ENCODE measurements at places on chromosomes 7 and 10.

GRCh38 chr7:17674943-17675608, 265.2 kb downstream of the SNX13 start:
- no peak for DNase-seq

- no peak for DNase-seq
Observed at GRCh38 chr10:47044741-47045140, 133.5 kb downstream of the PTPN20 start.

GRCh38 chr7:85475071-85475470, 288.2 kb upstream of the SEMA3D start:
- DNase-seq, result no peak

- peak; percentile 53 for DNase-seq
Observed at GRCh38 chr10:96395931-96396877, 37.4 kb upstream of the OPALIN start.

- DNase-seq, result no peak
Observed at GRCh38 chr7:47551668-47552440, 30.1 kb downstream of the TNS3 start.

- DNase-seq, result no peak
Observed at GRCh38 chr10:114045136-114046086, 1.7 kb downstream of the ADRB1 start.

DNA sequence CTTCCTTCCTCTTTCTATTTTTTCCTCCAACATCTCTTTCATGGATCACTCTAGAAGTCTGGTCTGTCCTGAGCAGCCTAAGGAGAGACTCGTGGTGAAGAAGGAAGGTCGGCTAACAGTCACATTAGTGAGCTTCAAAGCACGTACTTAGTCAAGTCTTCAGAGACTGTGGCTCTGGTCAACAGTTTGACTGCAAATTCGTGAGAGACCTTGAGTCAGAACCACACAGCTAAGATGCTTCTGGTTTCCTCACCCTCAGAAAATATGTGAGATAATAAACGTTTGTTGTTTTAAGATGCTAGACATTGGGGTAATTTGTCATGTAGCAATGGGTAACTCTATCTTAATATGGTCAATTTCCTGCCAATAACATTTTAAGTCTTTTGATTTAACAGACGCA, 126.2 kb upstream of the LRRN3 start:
- DNase-seq, result no peak

DNA sequence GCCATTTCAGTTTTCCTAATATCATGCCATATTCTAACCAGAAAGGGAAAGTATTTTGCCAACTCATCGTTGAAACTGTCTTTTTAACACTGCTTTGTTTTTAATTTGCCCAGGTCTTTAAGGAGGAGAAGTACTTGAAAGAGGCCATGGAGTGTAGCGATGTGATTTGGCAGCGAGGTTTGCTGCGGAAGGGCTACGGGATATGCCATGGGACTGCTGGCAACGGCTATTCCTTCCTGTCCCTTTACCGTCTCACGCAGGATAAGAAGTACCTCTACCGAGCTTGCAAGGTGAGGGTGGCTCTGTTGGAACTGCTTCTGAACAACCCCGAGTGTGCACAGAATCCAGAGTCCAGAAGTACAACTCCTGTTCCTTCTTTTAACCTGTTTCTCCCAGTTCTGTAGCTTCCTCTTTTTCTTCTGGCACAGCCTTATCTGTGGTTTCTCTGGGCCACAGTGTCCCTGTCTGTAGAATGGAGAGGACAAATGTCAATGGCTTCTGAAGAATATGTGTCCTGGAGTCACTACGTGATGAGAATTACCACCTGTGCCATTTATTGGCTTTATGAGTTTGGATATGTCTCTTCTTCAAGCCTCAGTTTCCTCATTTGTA, 60.1 kb downstream of the LANCL2 start:
- DNase-seq, result no peak

DNA sequence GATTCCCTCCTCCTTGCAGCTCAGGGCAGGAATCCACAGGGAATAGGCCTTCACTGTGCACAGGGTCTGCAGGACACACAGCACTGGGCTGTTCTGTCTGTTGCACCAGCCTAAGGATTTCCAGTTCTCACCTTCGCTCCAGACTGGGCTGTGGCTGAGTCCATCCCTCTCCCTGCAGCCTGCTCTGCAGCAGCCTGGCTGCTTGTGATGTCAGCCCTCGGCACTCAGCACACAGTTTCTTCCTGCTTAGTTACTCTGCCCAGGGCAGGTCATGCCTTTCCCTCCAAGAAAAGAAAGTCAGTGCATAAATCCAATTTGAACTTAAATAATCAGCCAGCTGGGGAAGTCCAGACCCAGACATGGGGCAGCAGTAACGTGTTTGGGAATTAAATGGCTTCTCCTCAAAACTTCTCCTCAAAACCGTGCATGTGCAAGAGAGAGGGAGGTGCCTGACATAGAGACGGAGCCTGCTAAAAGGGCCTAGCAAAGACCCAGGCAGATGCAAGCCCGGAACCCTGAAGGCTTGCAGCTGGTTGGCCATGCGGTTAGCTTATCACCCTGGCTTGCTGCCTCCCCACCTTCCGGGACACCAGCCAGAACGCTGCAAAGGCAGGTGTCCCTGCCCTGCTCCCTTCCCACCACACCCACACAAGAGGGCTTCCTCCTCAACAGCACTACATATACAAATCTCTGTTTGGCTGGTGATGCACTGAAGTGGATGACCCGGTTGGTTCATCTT, 10.9 kb upstream of the GDF2 start:
- DNase-seq, result peak; percentile 62

DNA sequence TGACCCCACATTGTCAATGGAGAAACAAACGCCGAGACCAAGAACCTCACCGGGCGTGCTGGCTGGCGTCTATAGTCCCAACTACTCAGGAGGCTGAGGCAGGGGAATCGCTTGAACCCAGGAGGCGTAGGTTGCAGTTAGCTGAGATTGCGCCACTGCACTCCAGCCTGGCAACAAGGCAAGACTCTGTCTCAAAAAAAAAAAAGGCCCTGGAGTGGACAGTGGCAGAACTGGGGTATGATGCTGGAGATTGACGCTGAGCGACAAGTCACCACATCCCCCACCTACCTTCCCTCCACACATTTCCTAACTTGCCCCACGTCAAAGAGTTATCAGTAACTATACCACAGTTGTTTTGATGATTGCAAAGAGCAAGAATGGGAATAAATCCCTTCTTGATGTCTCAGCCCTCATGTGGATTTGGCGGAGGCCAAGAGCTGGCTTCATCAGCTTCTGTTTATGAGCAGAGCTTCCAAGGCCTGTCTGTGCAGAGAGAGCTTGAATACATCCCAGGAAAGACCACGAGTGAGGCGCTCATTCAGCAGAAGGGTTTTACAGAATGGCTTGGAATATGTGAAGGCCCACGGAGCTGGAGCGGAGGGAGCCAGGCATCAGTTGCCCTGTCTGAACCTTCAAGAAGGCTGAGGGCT, 28.0 kb upstream of the TNS3 start:
- DNase-seq, result no peak

DNA sequence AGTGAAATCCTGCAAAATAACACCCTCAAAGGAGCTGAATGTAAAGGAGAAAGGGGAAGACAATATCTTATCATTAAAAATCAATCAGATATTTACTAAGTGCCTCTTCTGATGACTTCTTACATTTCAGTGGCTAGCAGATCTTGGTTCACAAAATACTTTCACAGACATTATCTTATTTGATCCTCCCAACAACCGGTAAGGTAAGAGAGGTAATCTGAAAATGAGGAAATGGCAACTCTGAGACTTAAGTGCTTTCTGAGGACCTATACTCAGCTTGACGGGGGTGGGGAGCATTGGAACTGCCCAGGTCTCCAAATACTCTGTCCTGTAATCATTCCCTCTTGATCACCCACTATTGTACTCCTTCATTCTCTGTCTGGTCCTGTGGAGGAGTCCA, 144.6 kb upstream of the MKLN1 start:
- no peak for DNase-seq

- DNase-seq, result no peak
Observed at GRCh38 chr7:55552320-55553023, 19.8 kb downstream of the VOPP1 start.

DNA sequence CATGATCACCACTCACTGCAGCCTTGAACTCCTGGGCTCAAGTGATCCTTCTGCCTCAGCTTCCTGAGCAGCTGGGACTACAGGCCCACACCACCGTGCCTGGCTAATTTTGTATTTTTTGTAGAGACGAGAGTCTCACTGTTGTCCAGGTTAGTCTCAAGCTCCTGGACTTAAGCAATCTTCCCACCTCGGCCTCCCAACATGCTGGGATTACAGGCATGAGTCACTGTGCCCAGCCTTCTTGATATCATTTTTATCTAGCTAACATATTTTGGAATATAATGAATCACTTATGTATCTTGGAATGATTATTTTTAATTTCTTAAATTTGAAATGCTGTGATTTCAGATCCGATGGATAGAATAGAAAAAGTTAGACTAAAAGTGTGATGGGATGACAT, 18.4 kb downstream of the ARL4A start:
- DNase-seq, result no peak

DNA sequence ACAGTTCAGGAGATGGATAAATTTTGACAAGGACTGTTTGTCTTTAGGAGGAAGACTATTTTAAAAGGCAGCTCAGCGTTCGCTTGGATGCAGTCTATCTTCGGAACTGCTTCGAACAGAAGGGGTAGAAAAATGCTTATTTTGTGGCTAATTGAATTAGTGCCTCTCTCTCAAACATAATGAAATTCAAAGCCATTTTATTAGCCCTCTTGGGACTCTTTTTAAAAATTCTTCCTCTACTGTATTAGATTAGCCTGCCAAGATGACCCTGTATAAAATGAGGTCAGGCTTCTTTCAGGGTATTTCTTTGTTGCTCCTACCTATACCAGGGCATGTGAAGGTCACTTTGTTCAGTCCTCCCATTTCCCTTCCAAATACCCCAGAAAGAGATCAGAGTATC, 379.2 kb upstream of the NFE2L3 start:
- no peak for DNase-seq

DNA sequence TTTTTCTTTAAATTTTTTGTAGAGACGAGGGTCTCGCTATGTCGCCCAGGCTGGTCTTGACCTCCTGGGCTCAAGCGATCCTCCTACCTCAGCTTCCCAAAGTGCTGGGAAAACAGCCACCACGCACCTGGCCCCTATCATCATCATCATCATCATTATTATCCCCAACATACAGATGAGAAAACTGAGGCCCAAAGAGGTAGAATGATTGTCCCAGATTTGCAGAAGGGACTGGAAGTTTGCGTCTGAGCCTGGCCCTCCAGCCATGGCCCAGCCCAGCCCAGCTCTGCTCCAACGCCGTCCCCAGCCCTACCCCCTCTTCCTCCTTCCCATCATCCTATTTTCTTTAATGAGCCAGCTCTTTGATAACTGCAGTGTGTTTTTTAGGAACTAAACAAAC, 34.9 kb downstream of the TMEM130 start:
- DNase-seq, result no peak

DNA sequence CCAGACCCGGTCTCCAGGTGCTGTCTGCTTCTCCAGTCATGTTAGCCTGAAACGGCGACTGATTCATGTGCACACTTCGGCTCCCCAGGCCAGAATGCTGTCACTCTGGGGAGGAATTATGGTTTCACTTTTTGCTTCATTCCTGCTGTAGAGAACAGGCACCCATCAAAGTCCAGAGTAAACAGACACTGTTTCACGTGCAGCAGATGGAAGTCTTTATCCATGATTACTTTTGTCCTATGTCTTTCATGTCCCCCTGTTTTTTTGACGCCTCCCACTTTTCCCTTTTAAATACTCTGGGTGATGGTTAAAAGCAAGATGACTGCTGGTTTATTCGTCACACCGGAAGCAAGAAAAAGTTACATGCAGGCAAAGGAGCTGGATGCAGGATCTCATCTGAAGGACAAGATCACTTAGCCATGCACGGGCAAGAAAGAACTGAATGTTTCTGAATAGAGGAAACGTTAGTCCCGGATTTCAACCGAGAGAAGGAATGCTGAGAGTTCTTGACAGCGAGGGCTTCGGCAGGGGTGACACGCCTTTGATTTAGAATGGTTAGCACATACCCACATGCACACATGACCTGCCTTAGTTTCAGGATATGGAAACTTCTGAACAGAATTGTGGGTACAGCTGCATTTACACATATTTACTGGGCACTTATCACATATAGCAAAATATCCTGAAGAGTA, 250.0 kb upstream of the KLF6 start:
- peak; percentile 38 for DNase-seq

DNA sequence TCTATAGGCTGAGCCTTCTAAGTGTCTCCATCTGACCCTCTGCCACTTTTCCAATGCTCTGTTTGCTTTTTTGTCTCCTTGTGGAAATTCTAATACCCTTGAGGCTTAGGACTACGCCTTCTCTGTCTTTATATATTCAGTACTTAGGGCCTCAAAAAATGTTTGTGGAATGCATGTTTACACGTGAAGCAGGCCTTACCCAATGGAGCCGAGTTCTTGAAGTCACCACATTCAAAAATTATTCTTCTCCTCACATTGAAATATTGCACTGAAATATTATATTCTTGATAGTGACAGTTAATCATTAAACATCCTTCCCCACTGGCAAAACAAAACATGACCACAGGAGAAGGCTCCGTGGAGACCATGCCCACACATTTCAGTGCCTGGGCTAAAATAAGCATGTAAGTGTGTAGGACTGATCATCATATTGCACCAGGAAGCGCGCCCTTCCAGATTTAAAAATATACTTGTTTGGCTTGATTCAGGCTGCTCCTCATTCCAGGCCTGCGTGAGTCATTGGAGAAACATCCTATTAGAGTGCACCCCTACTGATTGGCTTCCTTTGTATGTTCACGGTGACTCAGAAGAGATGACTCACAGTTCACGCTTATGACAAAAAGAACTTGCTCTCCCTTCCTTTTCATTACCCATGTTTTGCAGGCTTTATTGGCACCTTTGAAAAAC, 307.4 kb upstream of the AOAH start:
- DNase-seq, result no peak

GRCh38 chr10:50999163-50999562, 75.1 kb upstream of the PRKG1 start:
- no peak for DNase-seq

DNA sequence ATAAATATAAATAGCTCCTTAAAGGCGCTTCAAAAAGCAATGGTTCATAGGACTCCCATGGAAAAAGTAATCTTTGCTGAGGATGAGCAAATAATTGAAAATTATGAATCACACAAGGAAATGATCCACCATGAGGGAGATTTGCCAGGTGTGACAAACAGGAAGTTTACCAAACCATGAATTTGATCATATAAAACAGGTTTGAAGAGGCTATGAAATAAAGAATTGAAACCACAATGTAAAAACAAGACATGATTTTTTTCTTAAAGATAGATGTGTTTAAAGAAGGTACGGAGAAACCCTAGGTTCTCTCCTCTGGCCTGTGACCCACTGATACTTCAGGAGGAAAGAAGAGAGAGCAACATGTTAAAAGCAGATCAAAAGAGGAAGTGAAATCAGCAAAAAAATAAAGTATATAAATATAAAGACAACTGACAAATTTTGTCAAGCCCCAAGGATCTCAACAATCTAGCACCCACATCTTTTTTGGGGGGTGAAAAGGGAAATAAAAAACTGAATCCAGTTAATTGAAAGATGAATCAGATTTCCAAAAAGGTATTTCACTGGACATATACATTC, 111.3 kb upstream of the ASAH2 start:
- DNase-seq, result no peak

DNA sequence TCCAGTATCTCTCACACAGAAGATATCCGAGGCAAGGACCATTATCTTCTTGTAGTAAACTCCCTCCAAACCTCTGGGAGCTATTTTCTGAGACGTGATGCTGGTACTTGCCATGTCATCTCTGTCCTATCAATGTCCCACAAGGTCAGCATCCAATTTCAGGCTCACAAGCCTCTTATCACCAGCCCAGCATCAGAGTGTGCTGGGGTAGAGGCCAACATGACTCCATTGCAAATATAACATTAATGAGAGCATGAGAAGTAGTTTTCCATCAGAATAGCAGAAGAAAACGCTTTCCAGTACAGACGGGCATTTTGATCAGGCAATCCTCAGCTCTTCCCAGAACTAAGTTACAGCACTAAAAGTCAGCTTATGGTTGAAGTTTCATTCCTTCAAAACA, 5.6 kb downstream of the MORN4 start:
- no peak for DNase-seq
